Mesenchymal stem cell (in vitro differentiated cells and primary cell): ENCODE measurements at places on chromosomes 3 and 15.

- DNase-seq = peak; percentile 76
Observed at GRCh38 chr3:129224984-129225393, 24.4 kb upstream of the COPG1 start.

DNA sequence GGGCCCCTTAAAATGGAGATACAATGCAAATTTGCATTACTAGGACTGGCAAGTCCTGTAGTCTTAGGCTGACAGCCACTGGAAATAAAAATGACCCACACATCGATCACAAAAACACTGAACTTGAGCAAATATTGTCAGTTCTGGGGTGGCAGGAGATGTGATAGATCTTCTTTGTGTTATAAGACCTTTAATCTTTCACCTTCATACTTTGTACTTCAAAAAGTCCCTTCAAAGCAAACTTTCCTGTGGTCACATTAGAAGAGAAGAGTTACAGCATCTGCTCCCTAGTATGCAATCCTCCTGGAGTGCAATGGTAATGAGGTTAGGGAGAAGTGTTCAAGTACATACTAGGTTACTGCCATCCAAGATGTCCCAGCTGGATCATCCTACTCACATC lies 149.4 kb upstream of the KCNMB2 start:
- DNase-seq = no peak

GRCh38 chr3:13530241-13531009 lies 18.5 kb upstream of the FBLN2 start:
- DNase-seq = no peak

DNA sequence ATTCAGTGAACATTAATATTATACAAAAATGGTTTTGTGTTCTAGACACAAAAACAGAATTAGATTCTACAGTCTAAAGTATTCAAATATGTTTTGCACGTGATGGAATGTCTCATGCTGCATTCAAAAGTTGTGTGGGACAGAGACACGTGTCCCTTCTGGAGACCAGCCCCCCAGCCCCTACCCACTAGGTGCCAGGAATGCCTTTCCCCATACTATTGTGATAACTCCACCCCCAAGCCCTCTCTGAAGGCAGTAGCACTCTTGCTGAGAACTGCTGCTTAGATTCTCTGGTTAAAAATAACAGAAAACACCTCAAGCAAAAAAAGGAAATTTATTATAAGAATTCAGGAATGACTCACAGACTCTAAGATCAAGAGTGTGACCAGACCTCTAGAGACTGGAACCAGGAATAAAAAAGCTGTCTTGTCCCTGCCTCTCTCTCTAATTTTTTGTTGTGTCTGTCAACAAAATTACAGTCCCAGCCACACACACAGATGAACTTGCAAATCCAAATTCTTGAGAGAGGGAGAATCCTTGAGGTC lies 57.7 kb downstream of the PXYLP1 start:
- no peak for DNase-seq

GRCh38 chr15:75177360-75178071 lies 24.2 kb upstream of the C15orf39 start:
- DNase-seq = peak; percentile 35
